Activated T-cell treated with anti-CD3 and anti-CD28 coated beads, Interleukin-2, amount 50 U/mL, for 24 hours (primary cell): ENCODE measurements at places on chromosomes 2 and 18.

DNA sequence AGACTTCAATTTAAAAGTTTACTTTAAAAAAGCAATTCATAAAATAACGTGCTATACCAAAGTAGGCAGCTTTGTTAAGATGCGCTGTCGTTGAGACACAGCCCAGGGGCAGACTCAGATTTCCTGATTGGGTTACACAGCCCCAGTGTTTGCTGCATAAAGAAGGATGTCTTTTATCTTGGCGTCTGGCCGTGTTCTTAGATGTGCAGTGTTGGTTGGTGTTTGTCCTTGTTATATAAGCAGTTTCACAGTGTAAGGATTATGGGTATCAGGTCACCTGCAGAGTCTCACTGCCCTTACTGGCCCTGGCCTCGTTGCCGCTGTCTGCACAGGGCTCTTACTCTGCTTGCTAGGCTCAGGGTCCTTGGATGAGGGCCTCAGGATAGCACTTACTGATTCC is 108.5 kb downstream of the WDSUB1 start:
- no peak for DNase-seq

GRCh38 chr2:120599072-120599471 is 136.6 kb upstream of the GLI2 start:
- no peak for DNase-seq

DNA sequence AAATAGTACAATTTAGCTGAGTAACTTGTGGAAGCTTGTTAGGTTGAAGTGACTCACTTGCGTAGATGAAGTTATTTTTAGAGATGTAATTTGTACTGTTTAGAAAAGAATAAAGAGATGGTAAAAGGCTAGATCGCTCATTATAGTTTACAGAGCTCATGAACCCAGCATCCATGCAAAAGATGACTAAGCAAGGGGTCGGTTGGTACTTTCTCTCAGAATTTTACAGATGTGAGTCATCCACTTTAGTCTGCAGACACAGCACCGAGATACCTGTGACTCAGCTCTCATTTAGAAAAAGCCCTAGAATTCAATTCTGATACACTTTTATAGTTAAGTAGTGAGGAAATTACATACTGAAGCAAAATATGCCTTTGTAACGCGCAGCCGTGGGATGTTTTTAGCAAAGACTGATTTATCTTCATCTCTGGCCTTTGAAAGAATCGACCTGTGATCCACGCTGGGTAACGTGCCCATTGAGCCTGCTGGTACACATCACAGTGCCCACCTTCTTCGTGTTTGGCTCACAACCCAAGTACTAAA is 116.5 kb upstream of the FOSL2 start:
- peak; percentile 47 for DNase-seq

DNA sequence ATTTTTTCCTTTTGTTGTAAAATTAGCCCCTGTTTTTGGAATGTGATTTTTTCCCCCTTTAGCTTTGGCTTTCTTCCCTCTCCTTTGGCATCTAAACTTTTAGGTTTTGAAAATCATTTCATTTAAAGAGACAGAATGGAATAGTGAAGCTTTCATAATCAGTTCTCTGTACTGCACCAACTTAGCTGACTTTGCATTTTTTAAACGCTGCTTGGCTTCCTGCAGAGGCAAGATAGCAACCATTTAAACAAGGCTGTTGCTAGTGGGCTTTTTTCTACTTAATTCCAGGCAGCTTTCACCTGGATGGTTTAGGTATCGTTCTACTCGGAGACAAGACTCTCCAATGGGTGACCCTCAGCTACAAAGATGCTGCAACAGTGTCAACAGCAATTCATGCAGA is 267.9 kb upstream of the PKDCC start:
- no peak for DNase-seq
